NT2/D1 (cell line): ENCODE measurements at places on chromosomes 7 and 10.

DNA sequence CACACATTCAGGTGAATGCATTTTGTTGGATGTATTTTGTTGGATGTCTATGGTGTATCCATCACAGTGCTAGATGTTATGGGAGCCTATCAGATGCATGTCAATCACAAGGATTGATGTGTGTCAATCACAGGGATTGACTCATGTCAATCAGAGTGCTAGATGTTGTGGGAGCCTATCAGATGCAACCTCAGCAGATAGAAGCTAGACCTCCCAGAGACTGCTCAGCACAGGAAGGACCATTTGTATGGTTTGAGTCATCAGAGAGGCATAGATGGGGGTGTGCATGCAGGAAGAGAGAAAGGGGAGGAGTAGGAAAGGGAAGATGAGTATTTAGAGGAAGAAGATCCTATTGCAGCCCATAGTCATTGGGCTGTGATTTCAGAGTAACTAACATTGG is 48.3 kb upstream of the PITRM1 start:
- no peak for DNase-seq

- no peak for DNase-seq
Observed at GRCh38 chr7:116702046-116702785, 30.2 kb downstream of the MET start.

DNA sequence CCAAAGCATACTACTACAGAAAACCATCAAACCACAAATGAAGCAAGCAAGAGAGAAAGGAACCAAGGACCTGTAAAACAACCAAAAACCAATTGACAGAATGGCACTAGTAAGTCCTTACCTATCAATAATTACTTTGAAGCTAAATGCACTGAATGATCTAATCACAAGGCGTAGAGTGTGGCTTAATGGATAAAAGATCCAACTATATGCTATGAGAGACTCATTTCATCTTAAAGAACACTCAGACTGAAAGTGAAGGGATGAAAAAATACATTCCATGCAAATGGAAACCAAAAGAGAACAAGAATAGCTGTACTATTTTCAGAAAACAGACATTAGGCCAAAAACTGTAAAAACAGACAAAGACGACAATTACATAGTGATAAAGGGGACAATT is 70.7 kb downstream of the CRPPA start:
- DNase-seq, result no peak

GRCh38 chr7:92735707-92736106 is 100.7 kb downstream of the CDK6 start:
- DNase-seq, result no peak

- DNase-seq, result no peak
Observed at GRCh38 chr10:95333997-95334804, 43.4 kb upstream of the PDLIM1 start.

- no peak for DNase-seq
Observed at GRCh38 chr10:122878799-122879338, 512 bp downstream of the FAM24B start.

- DNase-seq, result no peak
Observed at GRCh38 chr10:24209946-24210491, 1.1 kb downstream of the KIAA1217 start.

GRCh38 chr7:36129048-36129534 is 24.0 kb upstream of the EEPD1 start:
- DNase-seq, result no peak

- no peak for DNase-seq
Observed at GRCh38 chr7:37007691-37008090, 283.4 kb upstream of the AOAH start.

- no peak for DNase-seq
Observed at GRCh38 chr10:124482236-124482800, 20.7 kb downstream of the LHPP start.

DNA sequence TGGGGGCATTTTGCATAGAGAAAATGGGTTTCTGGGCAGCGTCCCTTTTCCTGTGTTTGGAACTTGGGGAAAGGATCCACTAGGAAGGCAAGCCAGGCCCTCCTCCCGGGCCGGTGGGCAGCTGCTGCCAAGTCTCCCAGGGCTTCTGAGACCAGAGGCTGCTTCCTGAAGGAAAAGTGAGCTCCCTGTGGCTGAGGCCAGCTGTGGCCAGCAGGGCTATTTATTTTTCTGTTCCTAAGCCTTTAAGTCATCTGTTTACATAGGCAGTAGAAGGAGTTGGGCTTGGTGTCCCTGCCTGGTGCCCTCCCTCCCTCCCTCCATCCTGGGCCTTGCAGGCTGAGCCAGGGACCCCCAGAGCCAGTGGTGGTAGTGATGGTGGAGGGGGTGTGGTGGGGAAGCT is 70.5 kb upstream of the COL13A1 start:
- DNase-seq, result no peak

GRCh38 chr7:5183155-5183554 is 6.9 kb upstream of the WIPI2 start:
- no peak for DNase-seq
